ENCODE measurements at places on chromosomes 2 and 18.

GRCh38 chr2:15251753-15252152 lies 309.4 kb downstream of the NBAS start:
- DNase-seq: no peak

GRCh38 chr2:17545680-17546613 lies 5.5 kb downstream of the VSNL1 start:
- DNase-seq: no peak

DNA sequence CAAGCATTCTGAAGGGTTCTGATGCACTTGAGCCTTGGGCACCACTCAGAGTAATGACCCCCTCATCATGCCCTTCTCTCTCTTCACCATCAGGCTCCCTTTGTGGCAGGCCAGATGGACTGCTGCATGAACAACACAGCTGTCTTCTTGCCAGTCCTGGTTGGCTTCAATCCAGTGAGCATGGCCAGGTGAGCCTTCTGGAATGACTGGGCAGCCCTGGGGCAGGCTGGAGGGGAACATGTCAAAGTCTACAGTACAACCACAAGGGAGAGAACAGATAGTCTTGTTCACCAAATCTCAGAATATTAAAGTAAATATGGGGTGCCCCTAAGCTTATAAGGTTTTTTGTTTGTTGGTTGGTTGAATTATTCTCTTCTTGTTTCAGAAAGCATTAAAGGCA lies 4.4 kb downstream of the GCKR start:
- no peak for DNase-seq

- no peak for DNase-seq
These were observed 65.4 kb downstream of the DIS3L2 start for GRCh38 chr2:232026910-232027309.

DNA sequence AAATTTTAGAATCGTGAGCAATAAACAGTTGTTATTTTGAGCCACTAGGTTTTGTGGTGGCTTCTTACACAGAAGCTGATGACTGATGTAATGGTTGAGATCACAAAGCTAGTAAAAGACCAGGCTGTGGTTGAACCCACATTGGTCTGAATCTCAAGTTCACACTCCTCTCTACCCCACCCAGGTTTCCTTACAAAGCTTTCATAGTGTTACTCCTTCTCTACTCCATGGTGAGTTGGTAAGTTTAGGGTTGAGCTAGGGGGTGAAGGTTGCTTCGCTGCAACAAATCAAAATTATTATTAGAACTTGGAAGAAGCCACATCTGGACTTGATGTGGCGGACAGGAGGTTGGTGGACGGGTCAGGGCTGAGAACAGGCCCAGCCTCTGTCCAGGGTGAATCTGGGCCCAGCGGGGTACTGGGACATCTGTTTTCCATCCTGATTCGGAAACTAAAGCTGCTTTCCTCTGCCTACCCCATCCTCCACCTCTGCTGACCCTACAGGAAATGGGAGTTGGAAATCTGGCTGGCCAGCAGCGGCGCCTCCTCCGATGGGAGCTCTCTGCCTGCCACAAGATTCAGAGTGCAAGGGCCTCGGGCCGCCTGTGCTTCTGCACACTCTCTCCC lies 86.3 kb downstream of the ZFP36L2 start:
- DNase-seq: no peak

DNA sequence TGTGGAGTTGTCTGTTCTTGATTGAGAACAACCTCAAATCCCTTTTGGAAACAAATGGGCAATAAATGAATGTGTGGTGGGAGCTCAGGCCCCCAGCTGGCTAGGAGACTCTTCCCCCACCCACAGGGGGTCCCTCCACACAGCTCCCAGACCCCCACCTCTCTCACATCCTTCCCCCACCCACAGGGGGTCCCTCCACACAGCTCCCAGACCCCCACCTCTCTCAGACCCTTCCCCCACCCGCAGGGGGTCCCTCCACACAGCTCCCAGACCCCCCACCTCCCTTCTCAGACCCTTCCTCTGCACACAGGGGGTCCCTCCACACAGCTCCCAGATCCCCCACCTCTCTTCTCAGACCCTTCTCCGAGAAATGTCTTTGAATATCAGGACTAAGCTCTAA lies 79.0 kb upstream of the CTDP1 start:
- no peak for DNase-seq

GRCh38 chr2:31318361-31319336 lies 84.7 kb downstream of the EHD3 start:
- no peak for DNase-seq

DNA sequence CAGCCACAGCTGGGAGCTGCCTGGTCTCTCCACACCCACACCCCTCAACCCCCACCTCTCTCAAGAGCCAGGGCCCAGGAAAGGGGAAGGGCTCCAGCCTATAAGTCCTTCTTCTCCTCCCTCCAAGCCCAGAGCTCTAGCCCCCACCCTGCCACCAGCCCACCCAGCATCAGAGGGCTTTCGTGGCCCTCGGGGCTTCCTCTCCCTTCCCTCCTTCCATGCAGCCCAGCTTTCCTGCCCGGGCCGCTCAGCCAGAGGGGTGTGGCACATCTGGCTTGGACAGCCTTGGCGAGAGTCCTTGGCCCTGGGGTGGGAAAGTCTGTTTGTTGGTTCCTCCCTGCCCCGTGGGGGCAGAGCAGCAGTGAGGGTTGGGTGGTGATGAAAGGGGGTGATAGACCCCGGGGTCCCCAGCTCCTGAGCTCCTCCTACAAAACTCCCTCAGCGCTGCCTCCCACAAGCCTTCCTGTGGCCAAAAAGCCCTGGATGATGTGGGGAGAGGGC lies 7.0 kb downstream of the TNS1 start:
- no peak for DNase-seq

DNA sequence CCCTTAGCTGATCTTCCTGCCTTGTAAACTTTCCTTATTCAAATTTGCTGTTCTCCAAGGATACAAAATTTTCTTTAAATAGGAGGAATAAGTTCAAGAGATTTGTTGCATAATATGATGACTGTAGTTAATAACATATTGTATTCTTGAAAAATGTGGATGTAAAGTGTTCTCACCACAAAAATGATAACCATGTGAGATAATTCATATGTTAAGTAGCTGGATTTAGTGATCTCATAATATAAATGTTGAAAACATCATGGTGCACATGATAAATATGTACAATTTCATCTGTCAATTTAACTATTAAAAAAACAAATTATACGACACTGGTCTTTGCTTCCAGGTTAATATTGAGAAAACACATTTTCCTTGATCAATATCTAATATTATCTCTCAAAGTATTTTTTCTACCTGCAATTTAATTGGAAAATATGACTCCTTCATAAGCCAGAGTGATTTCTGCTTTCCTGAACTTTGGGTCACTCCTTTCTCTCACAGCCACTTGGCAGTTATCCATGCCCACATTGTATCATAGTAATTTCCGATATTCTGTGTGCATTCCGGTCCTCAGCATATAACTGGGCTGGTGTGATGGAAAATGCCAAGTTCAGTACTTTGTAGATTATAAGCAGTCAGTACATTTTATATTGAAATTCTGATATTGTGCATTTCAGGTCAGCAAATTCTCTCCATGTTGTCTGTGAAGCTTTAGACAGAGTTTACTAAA lies 152.6 kb downstream of the GULP1 start:
- DNase-seq: no peak

DNA sequence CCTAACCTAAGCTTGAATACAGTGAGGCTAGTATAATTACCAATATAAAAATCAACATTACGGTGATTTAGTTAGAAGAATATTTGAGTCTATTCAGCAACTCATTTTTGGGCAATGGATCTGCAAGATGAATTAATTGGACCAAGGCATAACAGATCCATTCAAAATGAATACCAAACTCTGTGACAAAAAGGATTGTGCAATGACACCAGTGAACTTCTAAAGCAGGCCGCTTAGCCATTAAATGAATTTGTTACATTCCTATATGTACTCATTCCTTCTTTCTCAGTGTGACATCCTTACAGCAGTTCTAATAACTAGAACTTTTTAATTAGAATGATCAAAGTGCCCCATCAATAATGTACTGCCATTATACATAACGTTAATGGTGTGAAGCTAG lies 44.3 kb downstream of the ZC3H15 start:
- DNase-seq: no peak

DNA sequence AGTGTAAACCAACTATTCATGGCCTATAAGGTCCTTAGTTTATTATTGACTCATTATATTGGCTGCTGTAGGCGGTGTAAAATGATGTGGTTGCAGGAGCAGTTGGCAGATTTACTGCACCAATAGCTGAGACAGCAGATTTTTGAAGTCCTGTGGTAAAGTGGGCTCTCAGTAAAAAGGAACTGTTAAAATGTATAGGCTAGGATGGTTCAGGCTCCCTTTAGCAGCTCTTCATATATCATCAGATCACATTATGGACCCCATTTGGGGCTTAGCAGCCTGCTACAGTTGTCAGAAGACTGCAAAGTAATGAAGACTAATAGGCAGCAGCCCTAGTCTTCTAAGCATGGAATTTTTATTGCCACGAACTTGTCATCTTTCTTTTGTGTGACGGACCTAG lies 27.8 kb downstream of the MTX2 start:
- no peak for DNase-seq

DNA sequence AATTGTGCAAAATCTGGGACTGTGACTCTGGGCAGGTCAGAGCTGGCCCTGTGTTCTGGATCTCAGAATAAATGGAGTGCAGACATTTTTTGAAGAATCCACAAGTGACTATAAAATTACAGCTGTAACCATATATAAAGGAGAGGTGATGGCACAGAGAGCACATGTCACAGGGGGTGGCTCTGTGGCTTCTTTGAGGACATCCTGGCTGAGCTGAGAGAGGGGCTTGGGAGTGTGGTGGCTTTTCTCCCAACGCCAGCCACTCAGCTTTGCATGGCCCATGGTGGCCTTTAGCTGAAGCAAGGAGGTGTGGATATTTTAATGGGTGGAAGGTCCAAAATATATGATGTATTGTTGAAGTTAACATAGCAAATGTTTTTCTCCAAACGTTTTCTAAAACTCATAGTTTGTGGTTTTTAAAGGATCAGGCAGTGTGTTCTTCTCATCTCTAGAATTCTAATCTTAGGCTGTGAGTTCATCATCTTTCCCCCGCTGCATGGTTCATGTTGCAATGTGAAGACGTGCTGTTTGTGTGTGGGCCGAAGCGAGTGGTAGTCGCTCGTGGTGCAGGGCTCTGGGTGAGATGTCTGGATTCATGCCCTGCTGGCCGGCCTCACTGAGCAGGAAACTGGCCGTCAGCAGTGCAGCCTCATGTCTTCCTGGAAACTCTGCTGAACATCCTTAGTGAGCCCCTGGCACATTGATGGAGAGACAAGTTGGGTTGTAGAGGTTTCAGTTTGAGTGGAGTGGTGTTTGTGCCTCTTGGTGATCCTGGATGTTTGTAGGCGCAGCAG lies 109.9 kb downstream of the ZNF236 start:
- no peak for DNase-seq

DNA sequence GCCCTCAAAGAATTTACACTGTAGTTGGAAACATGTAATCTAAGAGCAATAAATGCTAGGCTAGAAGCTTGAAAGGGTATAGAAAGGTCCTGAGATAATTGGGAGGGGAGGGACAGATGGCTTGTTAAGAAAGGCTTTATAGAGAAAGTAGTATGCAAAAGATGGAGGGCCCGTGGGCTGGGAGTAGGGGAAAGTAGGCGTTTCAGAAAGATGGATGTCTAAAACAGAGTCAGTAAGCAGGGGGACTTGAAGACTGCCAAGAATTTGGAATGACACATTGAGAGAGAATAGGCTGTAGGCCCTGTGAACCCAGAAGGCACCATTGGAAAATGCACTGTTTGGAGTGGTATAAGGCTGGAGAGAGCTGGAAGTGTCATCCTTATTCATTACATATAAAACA lies 822 bp downstream of the PSMG2 start:
- no peak for DNase-seq

Data from iPS DF 6.9 (cell line).